ENCODE measurements at places on chromosomes 12 and 14.

DNA sequence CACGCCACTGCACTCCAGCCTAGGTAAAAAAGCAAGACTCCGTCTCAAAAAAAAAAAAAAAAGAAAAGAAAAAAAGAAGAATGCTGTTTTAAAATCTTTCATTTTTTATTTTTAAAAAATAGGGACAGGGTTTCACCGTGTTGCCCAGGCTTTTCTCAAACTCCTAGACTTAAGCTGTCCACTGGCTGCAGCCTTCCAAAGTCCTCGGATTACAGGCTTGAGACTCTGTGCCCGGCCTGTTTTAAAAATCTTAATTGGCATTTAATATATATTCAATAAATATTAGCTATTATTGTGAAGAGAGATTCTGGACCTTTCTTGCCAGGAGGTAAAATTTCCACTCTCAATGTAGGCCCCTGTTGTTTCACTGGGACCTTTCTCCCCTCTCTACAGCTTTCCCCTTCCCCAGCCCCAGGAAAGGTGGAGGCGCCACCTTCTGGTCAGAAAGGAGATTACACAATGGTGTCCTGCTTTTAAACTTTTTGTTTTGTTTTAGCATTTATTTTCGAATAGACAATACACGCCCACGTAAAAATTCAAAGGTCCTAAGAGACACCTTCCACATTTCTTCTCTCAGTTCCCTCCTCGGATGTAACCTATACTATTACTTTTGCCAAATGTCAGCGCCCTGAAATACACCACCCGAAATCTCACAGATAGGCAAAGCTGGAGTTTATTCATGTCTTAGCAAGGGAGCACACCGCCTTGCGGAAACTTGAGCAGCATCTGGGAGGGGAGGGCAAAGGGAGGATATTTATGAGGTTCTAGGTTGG lies 23.8 kb upstream of the PHC1 start:
- peak; percentile 59 for DNase-seq

- DNase-seq: no peak
These were observed 15.5 kb downstream of the REM2 start for GRCh38 chr14:22898302-22899090.

- no peak for DNase-seq
These were observed 62.2 kb downstream of the TBX5 start for GRCh38 chr12:114343585-114344302.

GRCh38 chr12:93373961-93374656 lies 3.6 kb upstream of the NUDT4 start:
- DNase-seq: no peak

DNA sequence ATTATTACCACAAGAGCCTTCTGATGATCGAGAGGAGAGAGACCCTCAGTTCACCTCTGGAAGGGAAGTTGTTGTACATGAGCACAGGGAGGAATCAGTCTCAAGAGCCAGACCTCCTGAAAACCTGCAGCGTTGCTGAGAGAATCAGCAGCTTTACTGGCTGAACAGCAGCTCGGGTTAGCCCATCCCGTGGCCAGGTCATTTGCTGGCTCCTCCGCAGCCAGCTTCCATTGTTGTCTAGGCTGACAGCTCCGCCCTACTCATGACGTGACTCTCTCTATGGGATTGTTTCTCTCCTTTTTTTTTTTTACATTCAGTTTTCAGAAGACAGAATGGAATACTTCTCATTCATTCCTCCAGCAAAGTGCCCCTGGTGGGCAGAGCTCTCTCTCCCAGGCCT lies 69.9 kb downstream of the TGFB3 start:
- no peak for DNase-seq

DNA sequence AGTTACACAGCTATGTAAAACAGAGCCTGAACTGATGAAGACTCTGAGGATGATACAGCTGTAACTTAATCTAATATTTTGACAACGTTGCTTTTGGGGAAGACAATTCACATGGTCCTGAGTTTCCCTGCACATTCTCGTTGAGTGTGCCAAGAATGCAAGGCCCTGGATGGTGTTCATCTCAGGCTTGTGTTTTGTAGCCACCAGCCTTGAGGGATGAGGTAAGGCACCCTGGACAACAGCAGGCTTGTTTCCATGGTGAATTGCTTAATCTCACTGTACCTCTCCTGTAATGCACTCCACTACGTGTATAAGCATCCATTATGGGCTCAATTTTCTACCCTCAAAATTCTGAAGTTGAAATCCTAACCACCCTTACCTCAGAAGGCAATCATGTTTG lies 2.1 kb downstream of the CATSPERB start:
- no peak for DNase-seq

DNA sequence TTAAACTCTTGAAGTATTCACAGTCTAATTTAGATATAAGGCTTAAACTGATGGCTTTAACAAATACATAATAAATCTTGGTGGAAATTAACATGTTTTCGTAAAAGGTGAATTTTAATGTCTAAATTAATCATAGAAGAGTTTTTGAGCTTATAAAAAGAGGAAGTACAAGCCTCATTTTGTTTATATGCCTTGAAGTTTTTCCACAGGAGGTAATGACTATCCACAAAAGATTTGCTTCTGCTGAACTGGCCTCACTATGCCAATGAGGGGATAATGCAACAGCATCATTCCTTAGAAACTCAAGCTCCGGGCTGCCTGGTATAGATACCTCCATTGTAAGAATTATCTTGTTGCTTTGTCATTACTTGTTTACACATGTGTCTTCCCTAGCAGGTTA lies 175.6 kb downstream of the DUSP6 start:
- no peak for DNase-seq

- DNase-seq: no peak
These were observed 4.0 kb downstream of the CHURC1 start for GRCh38 chr14:64918216-64918615.

GRCh38 chr12:9636150-9636850 lies 28.6 kb upstream of the KLRB1 start:
- peak; percentile 81 for DNase-seq

DNA sequence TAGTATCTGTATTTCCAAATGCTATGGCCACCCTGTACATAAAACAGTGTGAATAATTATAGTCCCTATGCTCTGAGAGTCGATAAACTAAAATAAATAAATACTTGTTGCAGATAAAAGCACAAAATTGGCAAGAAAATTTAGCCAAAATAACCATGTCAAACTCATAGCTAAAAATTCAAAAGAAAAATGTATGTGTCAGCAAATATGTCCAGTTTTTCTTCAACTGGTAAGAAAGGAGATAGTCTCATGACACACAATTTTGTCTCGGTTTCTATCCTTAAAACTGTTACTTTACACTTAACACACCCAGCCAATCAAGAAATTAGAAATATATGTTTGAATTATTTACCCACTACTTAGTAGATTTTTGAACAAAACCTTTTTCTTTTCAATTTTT lies 145.6 kb upstream of the FSCB start:
- DNase-seq: no peak

DNA sequence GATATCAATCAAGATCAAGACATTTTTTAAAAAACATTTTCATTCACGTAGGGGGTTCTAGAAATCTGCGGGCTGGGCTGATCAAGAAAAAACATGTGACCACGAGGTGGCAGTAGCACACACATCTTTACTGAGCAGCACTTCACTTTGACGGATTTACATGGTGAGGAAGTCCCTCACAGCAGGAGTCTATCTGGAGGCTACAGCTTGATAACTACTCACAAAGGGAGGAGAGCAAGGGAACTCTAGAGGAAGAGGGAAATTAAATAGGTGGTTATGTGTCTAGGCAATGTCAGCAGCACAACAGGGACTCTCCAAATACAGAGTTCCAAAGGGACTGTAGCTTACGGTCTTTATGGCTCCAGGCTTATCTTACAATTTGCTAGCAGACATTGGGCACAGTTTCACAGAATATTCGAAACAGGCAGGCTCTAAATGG lies 248.1 kb downstream of the DPY19L2 start:
- DNase-seq: peak; percentile 29

GRCh38 chr12:128571906-128572810 lies 251.6 kb downstream of the SLC15A4 start:
- DNase-seq: no peak

GRCh38 chr12:3644104-3644503 lies 108.8 kb downstream of the CRACR2A start:
- no peak for DNase-seq

DNA sequence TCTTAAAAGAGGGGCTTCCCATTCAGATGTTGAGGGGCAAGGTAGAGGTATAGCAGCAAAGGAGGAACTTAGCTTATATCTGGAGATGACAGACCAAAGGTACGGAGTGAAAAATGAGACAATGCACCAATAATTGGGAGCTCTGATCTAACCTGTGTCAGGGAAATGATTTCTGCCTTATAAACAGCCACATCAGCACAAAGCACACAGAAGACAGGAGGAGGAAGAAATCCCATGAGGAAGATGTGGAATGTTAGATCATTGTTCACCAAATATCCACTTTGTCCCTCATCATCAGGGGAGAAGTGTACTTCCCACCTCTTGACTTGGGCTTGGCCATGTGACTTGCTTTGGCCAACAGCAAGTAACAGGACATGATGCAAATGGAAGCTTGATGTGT lies 93.7 kb upstream of the WSCD2 start:
- DNase-seq: no peak

DNA sequence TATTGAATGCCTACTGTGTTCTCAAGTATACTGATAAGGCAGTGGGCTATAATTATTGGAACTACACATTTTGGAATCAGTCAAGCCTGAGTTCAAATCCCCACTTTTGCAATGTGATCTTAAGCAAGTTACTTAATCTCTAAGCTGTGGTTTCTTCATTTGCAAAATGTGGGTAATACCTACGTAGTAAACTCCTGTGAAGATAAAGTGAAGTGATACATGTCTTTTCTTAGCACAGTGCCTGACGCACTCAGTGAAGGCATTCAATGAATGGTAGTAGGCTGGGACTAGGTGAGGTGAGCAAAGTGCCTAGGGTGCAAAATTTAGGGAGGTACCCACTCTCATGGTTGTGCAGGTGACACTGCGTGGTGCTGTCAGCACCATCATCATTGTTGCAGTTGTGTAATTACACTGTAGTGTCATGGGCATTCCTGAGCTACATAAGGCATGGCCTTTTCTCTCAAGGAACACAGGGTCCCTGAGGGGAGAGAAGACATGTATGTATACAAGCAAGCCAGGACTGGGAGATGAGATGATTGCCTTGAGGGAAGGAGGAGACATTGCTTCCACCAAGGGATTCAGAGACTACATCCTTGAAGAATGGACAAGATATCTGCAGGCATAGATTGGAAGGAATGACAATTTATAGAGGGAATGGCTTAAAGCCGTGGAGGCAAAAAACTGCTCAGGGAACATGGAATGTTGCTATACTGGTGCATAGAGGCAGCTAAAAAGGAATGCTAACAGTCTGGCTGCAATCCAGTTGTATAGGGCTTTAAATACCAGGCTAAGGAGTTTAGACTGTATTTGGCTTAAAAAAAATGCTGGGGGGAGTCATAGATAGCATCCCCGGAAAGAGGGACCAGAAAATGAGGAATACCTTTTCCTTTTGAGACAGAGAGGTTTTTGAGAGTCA lies 129.2 kb upstream of the ARHGAP5 start:
- DNase-seq: no peak

DNA sequence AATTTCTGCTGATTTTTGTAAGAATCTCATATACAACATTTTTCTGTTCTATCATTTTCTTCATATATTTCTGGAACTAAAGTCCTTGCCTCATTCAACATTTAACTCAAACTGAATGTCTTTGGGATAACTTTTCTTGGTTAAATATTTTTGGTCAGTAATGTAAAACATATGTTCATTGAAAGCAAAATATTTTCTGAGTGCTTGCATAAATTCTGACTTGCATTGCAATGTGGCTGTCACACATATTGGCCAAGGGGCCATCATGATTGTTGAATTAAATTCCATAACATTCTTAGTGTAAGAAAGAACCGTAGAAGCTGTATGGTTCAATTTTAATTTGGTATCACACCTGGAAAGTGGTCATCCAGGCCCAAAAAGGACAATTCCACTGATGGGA lies 369.4 kb downstream of the GALC start:
- DNase-seq: no peak

DNA sequence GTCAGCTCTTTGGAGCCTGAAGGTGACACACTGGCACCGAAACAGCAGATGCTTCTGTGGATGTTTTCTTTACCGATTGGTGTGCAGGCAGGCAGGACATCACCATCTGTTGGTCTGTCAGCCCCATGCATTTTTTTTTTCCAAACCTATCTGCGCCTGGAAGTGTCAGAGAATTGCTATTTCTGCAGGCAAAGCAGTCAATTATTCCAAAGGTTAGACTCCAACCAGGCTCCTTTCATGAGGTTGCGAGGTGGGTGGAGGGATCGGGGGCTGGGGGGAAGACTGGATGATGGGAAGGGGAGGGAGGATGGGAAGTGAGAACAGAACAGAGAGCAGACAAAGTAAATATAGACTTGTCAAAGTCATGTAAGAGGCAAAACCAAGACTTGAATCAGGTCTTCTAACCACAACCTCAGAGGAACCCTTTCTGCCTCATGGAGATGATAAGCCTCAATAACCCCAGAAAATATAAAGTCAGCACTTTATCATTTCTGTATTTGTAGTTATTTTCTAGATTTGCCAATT lies 117.7 kb downstream of the OTOGL start:
- DNase-seq: no peak

DNA sequence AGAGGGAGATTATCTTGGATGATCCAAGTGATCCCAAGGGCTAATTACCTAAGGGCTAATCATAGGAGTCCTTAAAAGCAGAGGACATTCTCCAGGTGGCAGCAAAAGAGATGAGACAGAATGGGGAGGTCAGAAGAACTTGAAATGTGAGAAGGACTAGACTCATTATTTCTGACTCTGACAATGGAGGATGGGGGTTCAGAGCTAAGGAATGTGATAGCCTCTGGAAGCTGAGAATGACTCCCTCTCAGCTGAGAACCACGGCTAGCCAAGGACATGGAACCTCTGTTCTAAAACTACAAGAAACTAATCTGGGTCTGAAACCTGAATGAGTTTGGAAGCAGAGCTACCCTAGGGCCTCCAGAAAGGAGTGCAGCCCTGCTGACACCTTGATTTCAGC lies 35.6 kb upstream of the ANKS1B start:
- DNase-seq: no peak

DNA sequence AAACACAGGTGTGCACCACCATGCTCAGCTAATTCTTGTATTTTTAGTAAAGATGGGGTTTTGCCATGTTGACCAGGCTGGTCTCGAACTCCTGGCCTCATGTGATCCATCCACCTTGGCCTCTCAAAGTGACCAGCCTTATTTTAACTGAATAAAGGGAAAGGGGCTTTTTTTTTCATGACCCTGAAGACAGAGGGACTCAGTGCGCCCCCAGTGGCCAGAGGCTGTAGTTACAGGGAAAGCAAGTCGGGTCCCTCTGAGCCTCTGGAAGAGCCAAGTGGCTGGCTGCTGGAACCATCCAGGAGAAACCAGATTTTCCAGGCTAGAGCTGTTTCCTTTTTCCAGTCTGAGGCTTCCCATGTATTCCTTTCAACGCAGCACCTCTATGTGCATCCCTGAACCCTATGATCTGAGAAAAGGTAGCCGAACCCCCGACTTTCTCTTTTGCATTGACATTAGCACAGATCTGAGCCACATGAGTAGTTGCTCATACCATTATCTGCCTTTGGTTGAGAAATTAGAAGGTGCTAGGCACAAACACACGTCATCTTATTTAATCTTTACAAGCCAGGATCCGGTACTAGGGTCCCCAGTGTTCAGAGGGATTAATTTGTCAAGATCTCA lies 342.7 kb downstream of the CACNA1C start:
- peak; percentile 66 for DNase-seq

GRCh38 chr14:92577321-92577742 lies 63.8 kb downstream of the RIN3 start:
- no peak for DNase-seq

- no peak for DNase-seq
These were observed 1.4 kb upstream of the FBXL14 start for GRCh38 chr12:1595690-1596347.

All from inflammatory macrophage treated with lipopolysaccharide for 1 hour (primary cell).